ENCODE measurements at places on chromosomes 16 and 17.

- no peak for DNase-seq
- H3K36me3 ChIP-seq: no peaks in the 10 kb centered on the region
- H3K27me3 ChIP-seq: no peaks in the 10 kb centered on the region
- peak overlapping the region; percentile 91 for H3K4me3 ChIP-seq
- peak overlapping the region; percentile 92 for H3K27ac ChIP-seq
- no peaks in the 10 kb centered on the region for H3K4me1 ChIP-seq
These were observed 559 bp downstream of the CLUH start for GRCh38 chr17:2710803-2711607.

GRCh38 chr17:9817086-9817485 is 4.8 kb downstream of the GSG1L2 start:
- H3K4me3 ChIP-seq: no peak overlapping the region
- no peaks in the 10 kb centered on the region for H3K27me3 ChIP-seq
- H3K4me1 ChIP-seq: no peaks in the 10 kb centered on the region
- H3K27ac ChIP-seq: no peak overlapping the region
- H3K36me3 ChIP-seq: no peaks in the 10 kb centered on the region

GRCh38 chr16:73339821-73340220 is 291.9 kb upstream of the ZFHX3 start:
- no peaks in the 10 kb centered on the region for H3K27me3 ChIP-seq
- H3K4me1 ChIP-seq: no peaks in the 10 kb centered on the region
- H3K36me3 ChIP-seq: no peaks in the 10 kb centered on the region
- DNase-seq: no peak
- H3K27ac ChIP-seq: no peak overlapping the region

DNA sequence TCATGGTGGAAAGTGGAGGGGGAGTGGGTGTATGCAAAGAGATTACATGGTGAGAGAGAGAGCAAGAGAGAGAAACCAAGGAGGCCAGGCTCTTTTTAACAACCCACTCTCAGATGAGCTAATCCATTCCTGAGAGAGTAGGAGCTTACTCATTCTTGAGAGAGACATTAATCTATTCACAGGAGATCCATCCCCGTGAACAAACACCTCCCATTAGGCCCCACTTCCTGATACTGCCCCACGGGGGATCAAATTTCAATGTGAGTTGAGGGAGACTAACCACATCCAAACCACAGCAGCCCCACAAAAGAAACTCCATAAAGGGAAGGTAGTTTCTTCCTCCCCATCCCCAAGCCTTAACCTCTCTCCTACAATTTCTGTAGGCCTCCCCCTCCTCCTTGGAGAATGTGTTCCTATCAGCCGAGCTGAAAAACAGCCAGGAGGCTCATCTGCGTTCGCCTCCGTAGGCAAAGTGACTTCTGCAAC is 450.0 kb downstream of the NPIPA7 start:
- no peak for DNase-seq
- H3K4me3 ChIP-seq: no peak overlapping the region
- no peaks in the 10 kb centered on the region for H3K27me3 ChIP-seq
- H3K36me3 ChIP-seq: no peaks in the 10 kb centered on the region
- H3K27ac ChIP-seq: no peak overlapping the region
- no peaks in the 10 kb centered on the region for H3K4me1 ChIP-seq

GRCh38 chr16:74503412-74503811 is 82.1 kb upstream of the CLEC18B start:
- no peak for DNase-seq
- no peak overlapping the region for H3K27ac ChIP-seq
- no peak overlapping the region for H3K4me3 ChIP-seq
- no peaks in the 10 kb centered on the region for H3K4me1 ChIP-seq
